ENCODE measurements at places on chromosomes 5 and 9. TPM values are rescaled to one million over a fixed set of nuclear protein-coding genes. Genes with fewer than 3 reads are reported as not detected.

GRCh38 chr9:115988701-115989100, 164.9 kb upstream of the PAPPA start:
- H3K27me3 ChIP-seq = no peaks in the 10 kb centered on the region
- DNase-seq = no peak
- no peaks in the 10 kb centered on the region for H3K4me1 ChIP-seq

Gene FUT7
- total RNA-seq = 0.85 TPM

GRCh38 chr9:29214690-29215253, 1641.5 kb upstream of the C9orf72 start:
- no peak for DNase-seq
- H3K27me3 ChIP-seq = peaks cover 43% of the 10 kb centered on the region
- H3K4me3 ChIP-seq = no peak overlapping the region
- H3K27ac ChIP-seq = no peak overlapping the region
- H3K4me1 ChIP-seq = peaks cover 9% of the 10 kb centered on the region

DNA sequence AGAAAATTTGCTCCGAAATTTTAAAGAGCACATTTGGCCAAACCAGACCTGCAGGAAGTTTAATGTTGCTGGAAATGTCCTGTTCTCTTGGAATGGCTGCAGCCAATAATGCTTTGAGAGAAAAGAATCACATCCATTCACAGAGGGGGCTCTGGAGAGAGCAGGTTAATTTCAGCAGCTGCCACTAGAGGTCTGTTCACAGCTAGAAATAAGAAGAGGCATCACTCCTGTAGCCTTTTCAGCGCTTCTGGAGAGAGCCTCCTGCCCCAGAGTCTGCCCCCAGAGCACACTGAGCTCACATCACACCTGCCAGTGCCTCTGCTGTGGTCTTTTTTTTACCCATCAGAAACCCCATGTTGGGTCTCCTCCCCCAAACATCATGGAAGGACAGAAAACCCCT, 124.8 kb upstream of the RAD23B start:
- no peaks in the 10 kb centered on the region for H3K36me3 ChIP-seq
- H3K4me3 ChIP-seq = no peak overlapping the region
- DNase-seq = no peak

DNA sequence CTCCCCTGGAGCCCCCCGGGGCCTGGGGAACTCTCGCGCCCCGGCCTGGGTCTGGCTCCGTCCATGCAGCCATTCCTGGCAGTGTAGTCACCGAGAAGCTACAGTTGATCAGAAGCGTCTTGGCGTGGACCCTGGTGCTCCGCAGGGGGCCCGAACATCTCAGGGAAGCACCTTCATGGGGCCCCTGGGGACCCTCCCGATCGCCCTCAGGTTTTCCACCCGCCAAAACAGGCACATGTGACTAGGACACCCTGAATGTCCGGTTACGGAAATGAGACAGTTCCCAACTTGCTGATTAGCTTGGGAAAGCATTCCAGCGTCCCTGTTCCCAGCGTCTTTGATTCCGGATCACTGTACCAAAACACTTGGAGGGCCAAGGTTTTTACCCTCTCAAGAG, 472 bp downstream of the FBXO4 start:
- peak; percentile 41 for DNase-seq
- H3K27me3 ChIP-seq = no peaks in the 10 kb centered on the region
- H3K4me3 ChIP-seq = peak overlapping the region; percentile 90

Measured in activated CD4-positive, alpha-beta memory T cell treated with anti-CD3 and anti-CD28 coated beads for 36 hours (primary cell).